ENCODE measurements at places on chromosomes 1 and 21. TPM values are rescaled to one million over a fixed set of nuclear protein-coding genes. Genes with fewer than 3 reads are reported as not detected.

Gene BEST4
- under 0.01 TPM for total RNA-seq

Gene NDUFS2
- total RNA-seq, result 183 TPM

Gene NBPF26
- total RNA-seq, result 2.4 TPM

Gene SPEN
- total RNA-seq, result 10.5 TPM

Gene F13B
- not detected for total RNA-seq

Gene KIAA0040
- total RNA-seq, result 13.4 TPM

Gene TTC24
- not detected for total RNA-seq

Gene GJB3
- not detected for total RNA-seq

Gene SELL
- total RNA-seq, result 0.32 TPM

Gene FCGR3B
- not detected for total RNA-seq

Gene IL23R
- not detected for total RNA-seq

Gene MORC3
- total RNA-seq, result 27.4 TPM

Gene LRRC52
- total RNA-seq, result not detected

Gene ZNF697
- 35.2 TPM for total RNA-seq

Gene NLRP3
- total RNA-seq, result 0.31 TPM

Gene MAD2L2
- 31.9 TPM for total RNA-seq

Gene OR6K3
- total RNA-seq, result not detected

Gene TAF5L
- 20.6 TPM for total RNA-seq

Gene GBP3
- total RNA-seq, result 8.6 TPM

Gene HMCN1
- total RNA-seq, result 1.6 TPM

Gene SPATA46
- not detected for total RNA-seq

Gene CHD1L
- 37.1 TPM for total RNA-seq

Gene ZMYND12
- 0.32 TPM for total RNA-seq

Gene SLC6A9
- total RNA-seq, result 0.63 TPM

Gene CFHR4
- not detected for total RNA-seq

Gene SYT14
- total RNA-seq, result 0.32 TPM

Gene IGFN1
- total RNA-seq, result not detected

Gene USH2A
- total RNA-seq, result not detected
